ENCODE measurements at places on chromosomes 12 and 14.

GRCh38 chr12:111067498-111067897, 147.1 kb upstream of the MYL2 start:
- no peak for DNase-seq

- no peak for DNase-seq
Measured at GRCh38 chr14:57928732-57929131, 62.8 kb upstream of the SLC35F4 start.

DNA sequence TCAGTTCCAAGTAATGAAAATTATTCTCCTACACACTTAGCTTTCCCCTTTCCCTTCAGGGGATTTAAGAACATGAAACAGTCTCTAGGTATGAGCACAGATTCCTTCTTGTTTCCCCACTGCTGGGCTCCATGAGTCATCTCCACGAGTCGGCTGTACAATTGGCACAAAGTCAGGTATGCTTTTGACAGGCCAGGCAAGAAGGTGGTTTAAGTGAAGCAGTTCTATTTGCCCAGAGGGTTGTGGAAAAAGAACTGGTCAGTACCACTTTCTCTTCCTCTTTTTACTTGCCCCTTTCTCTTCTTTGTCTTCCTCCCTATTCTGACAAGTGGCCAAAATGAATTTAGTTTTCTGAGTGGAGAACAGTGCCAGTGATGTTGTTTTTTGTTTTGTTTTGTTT, 16.3 kb downstream of the DYNC1H1 start:
- no peak for DNase-seq

DNA sequence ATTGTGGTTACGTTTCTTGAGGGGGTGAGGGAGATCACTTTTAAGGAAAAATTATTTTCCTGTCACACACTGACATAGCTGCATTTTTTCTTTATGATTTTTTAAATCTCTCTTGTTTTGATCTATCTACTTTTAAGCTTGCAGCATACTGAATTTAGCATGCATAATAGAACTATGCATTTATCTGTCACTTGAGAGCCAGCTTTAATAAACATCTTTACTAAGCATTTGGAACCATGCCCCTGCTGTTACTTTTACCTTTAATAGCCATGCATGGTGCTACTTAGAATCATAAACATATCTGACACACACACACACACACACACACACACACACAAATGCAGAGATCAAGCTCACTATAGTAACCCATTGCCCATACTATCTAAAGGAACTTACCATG, 486.2 kb downstream of the NELL2 start:
- no peak for DNase-seq

DNA sequence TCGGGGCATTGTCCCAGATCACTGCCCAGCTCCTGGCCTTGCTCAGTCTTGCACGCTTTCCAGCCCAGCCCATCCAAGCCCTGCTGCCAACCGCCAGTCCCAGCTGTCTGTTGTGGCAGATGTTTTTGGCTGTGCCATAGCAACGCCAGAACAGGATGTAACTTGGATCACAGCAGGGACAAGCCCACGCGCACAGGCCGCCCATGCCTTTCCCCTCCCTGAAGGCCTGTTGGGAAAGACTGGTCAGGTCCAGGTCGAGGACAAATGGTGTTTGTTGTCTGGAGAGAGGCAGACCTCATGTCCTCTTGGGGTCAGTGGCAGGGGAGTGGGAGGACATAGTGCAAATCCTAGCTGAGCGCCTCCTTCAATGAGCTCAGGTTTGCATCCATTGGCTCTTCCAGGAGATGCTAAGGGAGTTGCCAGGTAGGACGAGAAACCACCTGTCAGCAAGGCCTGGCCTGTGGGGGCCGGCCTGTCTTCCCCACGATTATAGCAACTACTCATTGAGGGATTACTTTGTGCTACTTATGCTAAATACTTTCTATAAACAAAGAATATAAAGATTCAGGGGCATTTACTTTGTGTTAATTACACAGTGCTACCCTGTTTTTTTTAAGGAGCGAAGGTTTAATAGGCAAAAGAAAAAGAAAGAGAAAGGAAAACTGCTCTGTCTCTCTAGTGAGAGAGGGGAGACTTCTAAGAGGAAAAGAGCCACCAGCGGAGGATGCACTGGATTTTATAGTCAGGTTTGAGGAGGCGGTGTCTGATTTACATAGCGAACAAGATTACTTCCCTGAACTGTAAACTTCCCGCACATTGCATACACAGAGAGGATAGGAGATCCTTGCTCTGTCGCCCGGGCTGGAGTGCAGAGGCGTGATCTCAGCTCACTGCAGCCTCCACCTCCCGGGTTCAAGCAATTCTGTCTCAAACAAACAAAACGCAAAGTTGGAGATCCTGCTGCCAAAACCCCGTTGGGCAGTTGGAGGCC, 42.8 kb upstream of the CORO1C start:
- DNase-seq: no peak

- DNase-seq: peak; percentile 72
Measured at GRCh38 chr14:100305324-100306100, 732 bp downstream of the SLC25A29 start.

GRCh38 chr14:32077081-32078022, at the start of gene ARHGAP5:
TSS of gene ARHGAP5 (plus strand) at chr14:32077304. CDS start at chr14:32090670, 13,366 bp downstream.
- peak; percentile 74 for DNase-seq

- no peak for DNase-seq
Measured at GRCh38 chr12:98475565-98475908, 39.9 kb upstream of the TMPO start.

GRCh38 chr12:90086281-90086680, 377.6 kb upstream of the ATP2B1 start:
- no peak for DNase-seq

DNA sequence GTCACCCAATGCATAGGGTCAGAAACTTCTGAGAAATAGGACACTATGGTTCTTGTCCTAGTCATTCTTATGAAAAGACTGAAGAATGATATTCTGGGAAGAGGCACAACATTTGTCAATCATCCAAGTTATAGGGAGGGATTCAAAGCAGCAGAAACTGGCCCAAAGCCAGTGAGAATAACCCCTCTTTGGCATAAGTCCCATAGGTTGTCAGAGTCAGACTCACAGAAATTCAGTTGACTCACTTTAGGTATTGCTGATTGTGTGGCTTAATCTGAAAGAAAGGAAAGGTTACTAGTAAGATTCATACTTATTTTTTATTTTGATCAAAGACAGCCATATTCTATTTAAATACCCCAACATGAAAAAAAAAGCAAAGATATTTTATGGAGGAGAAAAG, 151.0 kb downstream of the SRGAP1 start:
- DNase-seq: no peak

- DNase-seq: peak; percentile 79
Measured at GRCh38 chr14:72904840-72905561, 11.1 kb upstream of the DPF3 start.

DNA sequence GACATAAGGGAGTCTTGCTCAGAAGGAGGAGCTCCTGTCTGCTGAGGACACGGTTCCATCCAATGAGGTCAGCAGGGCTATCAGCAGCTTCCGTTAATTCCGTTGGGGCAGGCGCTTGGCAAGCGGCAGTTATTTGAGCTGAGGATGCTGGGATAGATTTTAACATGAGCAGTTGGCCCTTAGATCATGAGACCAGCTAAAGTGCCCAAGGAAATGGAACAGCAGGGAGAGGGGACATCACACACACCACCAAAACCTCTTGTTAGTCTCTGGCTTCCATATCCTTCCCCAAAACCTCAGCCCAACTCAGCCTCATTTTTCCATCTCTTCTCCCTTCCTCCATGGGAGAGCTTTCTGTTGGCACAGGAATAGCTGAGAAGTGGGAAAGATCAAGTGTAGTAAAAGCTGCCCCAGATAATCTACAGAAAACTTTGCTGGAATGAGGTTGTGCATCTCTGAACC, 138.7 kb upstream of the PZP start:
- DNase-seq: no peak

Data from activated CD8-positive, alpha-beta T cell treated with anti-CD3 and anti-CD28 coated beads, Interleukin-2, amount 10 ng/mL, durations not matched to agents 7 days and 5 days (primary cell).